ENCODE measurements at places on chromosomes 16 and 17.

DNA sequence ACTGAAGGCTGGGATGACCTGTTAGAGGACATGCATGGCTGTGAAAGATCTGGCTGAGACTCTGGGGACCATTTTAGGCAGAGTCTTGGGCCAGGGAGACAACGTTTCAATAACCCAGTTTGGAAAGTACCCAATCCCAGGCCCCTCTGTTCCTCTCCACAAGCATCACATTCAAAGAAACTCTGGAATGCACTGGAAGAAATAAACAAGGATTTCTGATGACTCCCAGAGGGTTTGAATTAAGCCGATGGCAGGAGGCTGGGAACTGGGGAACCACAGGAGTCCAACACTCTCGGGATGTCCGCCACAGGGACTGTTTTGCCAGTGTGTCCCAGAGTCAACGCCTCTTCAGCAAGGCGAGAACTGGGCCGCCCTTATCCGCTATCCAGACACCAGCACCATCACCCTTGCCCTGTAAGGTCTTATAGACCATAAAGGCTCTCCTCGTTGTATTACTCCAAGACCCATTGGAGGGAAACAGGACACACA is 3.3 kb downstream of the PMP22 start:
- DNase-seq: no peak

DNA sequence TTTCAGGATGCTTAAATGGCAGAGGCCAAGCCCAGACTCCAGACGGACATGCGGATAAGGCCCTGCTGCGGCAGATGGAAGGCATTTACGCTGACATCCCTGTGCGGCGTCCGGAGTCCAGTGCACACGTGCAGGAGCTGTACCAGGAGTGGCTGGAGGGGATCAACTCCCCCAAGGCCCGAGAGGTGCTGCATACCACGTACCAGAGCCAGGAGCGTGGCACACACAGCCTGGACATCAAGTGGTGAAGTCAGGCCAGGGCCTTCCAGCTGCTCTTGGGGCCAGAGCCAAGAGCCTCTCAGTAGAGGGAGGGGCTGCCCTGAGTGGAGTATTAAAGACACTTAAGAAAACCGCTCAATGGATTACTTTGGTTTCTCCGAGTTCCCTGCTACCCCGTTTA is 29.4 kb downstream of the NARF start:
- no peak for DNase-seq

- no peak for DNase-seq
Observed at GRCh38 chr16:82630219-82630618, 3.5 kb downstream of the CDH13 start.

DNA sequence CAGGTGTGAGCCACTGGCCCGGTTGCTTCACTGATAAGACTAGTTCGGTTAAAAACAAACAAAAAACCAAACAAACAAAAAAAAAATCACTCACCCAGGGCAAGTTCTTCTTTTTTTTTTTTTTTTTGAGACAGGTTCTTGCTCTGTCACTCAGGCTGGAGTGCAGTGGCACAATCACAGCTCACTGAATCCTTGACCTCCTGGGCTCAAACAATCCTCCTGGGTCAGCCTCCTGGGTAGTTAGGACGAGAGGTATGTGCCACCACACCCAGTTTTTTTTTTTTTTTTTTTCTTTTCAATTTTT is 119.5 kb upstream of the CORO6 start:
- no peak for DNase-seq

DNA sequence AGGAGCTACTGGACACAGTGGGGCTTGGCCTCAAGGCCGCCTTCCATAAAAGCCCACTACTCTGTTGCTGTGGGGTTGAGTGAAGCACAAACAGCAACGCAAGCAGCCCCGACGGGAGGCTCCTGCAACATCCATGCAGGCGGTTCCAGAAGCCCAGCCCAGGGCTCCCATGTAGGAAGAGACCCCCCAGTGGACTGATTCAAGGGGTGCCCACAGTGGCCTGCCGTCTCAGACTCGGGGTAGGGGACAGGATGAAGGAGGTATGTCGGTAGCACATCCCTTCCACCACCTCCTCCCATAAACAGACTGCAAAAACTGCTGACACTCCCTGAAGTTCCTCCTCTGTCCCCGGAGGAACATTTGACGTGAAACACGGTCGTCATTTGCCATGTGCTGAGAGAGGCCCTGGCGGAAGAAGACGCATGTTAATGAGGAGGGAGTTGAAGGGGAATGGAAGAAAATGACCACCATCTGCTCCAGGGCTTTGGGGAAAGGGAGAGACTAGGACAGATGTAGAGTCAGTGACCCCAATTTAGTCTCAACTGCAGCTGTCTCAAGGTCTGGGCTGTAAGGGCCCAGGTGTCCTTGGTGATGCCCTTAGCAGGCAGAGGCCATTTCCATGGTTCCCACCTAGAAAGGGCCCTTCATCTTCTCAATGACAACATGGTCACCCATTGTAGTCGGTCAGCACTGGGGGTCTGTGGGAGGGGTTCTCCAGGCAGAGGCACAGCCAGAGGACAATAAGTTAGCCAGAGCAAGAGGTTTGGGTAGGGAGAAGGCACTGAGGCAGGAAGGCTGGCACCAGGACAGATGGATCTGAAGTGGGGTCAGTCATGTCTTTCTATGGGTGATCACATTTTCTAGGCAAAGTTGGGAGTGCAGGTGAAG is 200.6 kb downstream of the CPPED1 start:
- DNase-seq: no peak

DNA sequence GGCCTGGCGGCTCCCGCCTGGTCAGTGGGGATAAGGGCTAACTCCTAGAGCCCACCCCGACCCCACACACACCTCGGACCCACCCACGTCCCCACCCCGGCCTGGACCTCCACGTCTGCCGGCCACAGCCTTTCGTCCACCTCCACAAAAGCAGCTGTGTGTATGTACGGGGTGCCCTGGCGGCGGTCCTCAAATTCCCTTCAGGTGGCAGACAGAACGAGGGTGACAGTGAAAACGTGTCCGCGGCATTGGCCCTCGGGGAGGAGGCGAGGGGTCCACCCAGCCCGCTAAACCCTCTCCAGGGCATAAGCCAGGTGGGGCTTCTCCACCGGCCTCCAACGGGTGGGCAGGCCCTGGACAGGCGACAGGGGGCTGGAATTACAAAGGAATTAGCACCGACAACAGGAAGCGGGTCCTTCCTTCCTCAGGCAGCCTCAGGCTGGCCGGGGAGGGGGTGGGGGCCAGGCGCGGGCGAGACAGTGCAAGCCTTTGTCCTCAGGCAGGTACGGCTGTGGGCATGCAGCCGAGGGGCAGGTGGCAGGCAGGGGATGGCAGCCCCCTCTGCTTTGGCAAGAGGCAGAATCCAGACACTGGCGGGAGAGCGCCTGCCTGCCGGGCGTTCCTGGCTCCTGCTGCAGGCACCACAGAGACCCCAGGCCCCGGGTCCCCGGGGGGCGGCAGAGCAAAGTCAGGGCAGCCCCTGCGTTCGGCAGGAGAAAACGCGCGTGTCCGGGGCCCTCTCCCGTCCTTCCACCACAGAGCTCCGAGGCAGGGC is 12.3 kb upstream of the PITPNA start:
- DNase-seq: no peak

DNA sequence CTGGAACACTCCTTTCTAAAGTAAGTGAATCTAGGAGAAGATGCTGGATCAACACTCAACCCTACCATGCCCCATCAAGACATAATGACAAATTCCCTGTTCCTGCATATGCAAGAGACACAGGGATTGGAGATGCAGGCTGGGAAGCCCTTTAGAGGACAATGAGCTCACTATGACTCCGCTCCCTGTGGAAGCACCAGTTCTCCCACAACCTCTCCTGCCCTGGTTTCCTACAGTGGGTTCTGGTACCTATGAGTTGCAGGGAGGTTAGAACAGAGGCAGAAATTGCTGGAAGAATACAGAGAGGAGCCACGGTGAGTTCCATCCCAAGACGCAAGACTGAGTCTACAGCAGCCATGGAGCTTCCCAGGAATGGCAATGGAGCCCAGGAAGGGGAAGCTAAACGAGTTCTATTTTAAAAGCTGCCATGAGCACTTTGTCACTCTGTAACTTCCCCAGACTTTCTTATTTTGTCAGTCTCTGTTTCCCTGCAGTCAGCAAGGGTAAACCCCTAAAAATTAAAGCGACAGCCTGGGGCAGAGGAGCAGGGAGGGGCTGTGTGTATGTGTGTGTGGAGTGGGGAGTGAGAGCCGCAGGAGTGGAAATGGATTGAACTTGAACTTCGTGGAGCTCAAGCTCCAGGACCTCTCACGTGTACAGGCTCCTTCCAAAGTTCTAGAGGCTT is 42.3 kb upstream of the PIK3R6 start:
- DNase-seq: no peak
